ENCODE measurements at places on chromosomes 3 and 15.
A peak's percentile ranks its signal among the peaks of the same experiment; 100 is the strongest.

GRCh38 chr15:77386626-77387025, 33.3 kb downstream of the PEAK1 start:
- DNase-seq = no peak

DNA sequence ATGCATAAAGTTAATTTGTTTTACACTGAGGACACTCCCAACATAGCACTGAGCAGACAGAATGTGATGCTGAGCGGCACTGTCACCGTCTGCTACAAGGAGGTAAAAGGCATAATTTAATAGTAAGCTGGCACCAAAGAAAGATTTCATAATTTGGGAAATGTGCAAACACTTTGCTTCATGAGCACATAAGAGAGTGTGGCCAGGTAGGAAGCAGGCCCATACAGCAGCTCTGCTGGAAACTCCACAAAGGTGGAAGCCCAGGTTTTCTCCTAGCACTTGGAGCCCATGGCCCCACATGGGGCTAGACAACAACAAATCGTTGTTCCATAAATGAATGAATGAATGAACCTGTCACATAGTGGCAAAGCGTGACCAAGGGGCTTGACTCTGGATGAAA, 68.5 kb upstream of the CACNA2D3 start:
- no peak for DNase-seq

DNA sequence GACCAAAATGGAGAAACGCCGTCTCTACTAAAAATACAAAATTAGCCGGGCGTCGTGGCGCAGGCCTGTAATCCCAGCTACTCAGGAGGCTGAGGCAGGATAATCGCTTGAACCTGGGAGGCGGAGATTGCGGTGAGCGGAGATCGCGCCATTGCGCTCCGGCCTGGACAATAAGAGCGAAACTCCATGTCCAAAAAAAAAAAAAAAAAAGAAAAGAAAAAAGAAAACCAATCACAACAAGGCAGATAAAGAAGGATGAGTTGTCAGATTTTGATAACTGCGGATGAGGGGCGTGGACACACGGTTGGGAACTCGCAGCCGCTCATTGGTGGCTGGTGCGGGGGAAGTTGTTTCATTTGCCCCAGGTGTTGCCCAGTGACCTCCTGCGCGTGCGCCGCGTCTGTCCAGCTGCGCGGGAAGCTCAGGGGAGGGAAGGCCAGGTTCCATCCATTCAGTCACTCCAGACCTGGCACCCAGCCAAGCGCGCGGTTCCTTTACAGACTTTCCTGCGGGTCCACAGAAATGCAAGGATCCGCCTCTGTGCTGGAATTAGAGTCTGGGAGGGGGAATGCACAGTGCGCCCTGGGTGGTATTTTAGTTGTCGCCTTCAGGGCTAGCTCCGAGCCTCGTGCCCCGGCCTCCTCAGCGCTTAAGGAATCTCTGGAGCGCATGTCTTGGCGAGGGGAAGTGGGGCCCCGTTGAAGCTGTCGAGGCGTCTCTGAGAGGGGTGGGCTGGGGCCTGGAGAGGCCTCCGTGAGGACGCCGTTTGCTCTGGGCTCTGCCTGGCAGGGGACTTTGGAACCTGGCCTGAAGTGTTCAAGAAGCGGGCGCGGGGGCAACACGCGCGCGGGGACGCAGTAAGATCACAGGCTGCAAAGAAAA, 708 bp upstream of the GCHFR start:
- DNase-seq = peak; percentile 40

- DNase-seq = no peak
Measured at GRCh38 chr15:31484986-31485385, 158.4 kb downstream of the KLF13 start.

DNA sequence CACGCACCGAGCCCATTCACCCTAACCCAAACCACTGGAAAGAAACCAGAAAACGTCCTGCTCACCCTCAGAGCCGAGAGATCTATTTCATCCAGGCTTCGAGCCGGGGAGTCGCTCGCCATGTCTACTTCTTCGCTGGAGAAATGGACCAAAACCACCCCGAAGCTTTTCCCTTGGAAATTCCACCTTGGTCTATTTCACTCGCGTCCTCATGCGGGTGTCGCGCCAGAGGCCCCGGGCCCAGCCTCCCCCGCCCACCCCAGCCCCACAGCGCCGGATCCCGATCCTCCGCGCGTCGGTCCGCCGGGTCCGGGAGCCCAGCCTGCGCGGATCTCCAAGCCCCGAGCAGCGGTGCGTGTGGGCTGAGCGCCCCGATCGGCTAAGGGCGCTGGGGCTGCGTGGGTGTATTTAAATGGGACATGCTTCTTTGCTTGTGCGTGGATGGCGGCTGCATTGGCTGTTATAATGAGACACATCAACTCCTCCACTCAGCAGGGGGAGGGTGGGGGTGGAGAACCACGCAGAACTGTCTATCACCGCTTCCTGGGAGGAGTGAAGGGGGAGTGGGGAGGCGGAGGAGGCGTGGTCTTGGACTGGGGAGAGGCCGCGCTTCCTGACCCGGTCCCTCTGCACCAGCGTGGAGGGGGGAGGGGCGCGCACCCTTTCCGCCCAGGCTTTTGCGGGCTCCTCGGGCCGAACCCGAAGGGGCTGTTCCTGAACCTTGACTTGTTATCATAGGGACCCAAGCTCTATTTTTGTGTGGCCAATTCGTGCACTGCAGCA, at the start of gene TNIK:
TNIK (minus strand) TSS at position 464 of the 783 bp plus-strand sequence; CDS start at position 122, 342 bp downstream.
- DNase-seq = peak; percentile 93

DNA sequence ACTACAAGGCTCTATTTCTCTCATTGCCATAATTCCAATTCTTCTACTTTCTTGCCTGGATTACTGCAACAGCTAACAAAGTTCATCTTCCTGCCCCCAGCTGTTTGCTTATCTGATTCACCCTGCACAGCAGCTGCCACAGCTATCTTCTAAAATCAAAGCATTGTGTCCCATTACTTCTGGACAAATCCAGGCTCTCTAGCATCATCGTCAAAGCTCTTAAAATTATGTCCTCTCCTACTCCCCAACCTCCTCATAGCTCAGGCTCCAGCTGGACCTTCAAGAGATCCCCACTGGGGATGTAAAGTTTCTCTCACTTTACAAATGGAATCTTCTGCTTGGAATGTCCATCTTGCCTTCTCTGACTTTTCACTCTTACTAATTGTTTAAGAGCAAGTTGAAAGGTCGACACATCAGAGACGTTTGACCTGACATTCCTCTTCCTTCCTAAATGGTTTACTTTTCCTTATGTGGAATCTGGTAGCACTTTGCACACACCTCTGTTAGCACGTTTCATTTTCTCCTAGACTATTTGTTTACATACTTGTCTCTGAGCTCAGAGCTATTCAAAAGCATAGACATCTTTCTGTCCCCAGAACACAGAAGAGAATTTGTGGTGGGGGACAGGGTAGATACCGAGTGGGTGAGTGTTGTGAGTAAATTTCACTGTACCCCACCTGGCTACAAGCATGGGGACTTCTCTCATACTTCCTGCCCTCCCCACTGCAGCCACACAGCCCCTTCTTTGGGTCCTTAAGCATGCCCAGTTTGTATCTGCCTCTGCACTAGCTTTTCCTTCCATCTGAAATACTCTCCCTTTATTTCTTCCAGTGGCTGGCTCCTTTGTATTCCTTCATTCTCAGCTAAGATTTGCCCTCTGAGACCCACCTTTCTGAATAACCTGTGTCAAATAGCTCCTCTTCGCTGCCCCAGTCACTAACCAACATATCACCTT, 77.9 kb downstream of the SERPINI1 start:
- DNase-seq = no peak

DNA sequence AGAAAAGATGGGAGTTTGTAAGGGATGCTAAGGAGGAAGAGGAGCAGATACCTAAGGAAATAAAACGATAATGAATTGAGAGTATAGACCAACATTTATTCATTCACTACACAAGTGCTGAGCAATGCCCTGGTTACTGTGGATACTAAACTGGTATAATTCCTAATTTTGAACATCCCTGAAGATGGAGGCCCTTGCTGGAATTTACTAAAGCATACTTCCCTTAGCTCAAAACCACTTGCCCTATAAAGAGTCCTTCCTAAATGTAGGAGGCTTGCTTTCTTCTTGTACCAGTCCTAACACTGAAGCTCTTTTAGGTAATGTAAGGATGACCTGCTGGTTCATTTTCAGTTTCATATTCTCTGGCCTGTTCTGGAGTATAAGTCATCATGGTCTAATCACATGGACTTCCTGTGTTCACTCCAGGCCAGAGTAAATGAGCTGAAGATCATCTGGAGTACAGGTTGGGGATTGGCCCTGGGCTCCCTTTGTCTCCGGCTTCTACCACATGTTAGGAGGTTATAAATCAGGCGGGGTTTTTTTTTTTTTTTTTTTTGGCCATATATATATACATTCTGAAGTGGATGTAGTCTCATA, 40.1 kb upstream of the MTMR10 start:
- DNase-seq = no peak

DNA sequence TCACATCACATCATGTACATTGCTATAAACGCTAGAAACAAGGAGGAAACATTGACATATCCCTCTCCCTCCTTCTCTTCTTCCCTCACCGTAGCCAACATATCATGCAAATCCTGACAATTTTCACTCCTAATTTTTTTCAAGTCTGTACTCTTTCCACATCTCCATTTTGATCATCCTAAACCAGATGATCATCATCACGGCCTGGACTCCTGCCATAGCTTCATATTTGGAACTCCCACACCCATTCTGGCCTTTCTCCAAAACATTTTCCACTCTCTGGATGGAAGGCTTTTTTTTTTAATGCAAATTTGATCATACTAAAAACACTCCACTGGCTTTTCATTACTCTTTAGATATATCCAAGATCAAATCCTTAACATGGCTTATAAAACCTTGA, 248.0 kb upstream of the CNTN3 start:
- no peak for DNase-seq

- DNase-seq = no peak
Measured at GRCh38 chr3:182117583-182117982, 405.9 kb downstream of the SOX2 start.

- no peak for DNase-seq
Measured at GRCh38 chr3:149519912-149520311, 45.4 kb downstream of the TM4SF4 start.

DNA sequence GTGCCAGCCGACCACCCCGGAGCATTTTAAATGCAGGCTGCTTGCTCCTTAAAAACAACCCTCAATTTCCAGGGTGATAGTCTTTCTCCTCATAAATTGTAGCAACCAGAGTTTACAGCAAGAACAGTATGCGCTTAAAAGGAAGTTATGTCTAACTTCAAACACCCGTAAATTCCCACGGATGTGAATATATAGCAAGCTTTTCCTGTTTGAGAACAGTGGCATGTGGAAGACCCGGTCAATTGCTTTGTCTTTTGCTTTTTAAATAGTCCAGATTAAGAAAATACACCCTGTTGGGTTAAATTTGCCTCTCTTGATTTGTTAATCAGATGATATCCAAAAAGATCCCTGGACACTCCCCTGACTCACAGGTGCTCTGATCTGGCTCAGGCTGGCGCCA, 20.8 kb downstream of the MRPS25 start:
- DNase-seq = no peak

GRCh38 chr15:51234176-51234927, 104.0 kb downstream of the CYP19A1 start:
- DNase-seq = no peak

DNA sequence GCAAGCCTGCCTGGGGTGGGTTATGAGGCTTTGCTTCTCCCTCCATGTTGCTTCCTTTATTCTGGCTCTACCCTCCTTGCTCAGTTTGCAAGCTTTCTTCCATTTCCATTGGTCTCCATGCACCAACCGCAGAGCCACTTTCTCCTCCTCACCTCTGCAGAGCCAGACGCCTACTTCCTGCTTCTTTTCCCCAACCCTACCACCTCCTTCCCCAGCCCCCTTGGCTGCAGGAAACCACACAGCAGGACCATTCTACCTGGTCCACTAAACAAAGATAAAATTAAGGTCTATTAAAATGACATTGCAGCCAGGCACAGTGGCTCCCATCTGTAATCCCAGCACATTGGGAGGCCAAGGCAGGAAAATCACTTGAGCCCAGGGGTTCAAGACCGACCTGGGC, 10.0 kb upstream of the CAV3 start:
- DNase-seq = no peak

DNA sequence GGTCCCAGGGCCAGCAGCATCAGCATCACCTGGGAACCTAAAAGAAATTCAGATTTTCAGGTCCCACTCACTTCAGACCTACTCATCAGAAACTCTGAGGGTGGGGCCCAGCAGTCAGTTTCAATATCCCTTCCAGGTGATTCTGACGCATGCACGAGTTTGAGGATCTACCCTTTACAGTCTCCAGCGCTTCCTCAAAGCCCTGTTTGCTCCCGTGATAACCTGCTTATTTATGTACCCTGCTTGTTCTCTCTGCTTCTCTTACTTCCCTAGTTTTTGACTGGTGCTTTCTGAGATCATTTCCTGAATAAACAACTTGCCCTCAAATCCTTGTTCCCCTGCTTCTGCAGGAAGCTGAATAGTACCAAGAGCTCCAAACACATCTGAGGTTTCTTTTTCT, 245.3 kb downstream of the ZNF621 start:
- DNase-seq = no peak

DNA sequence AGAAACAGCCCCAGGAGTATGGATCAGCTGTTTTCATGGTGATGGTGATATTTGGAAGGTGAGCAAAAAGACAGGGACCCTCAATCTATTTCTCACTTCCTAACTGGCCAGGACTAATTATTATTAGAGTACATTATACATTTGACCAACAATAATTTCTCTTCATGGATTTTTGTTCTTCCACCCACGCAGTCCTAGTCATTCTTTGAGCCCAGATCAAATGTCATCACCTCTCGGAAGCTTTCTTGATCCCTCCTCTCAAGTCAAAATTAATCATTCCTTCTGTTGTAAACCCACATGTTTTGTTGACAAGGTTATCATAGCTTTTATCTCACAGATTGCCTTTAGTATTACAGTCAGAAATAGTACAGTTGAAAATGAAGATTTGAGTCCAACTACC, 29.2 kb upstream of the PRICKLE2 start:
- no peak for DNase-seq

GRCh38 chr3:152375546-152375945, 106.8 kb downstream of the MBNL1 start:
- DNase-seq = no peak

- peak; percentile 61 for DNase-seq
Measured at GRCh38 chr3:115146418-115147328, at the start of gene ZBTB20. Gene ZBTB20 (minus strand): TSS chr3:115147288.

DNA sequence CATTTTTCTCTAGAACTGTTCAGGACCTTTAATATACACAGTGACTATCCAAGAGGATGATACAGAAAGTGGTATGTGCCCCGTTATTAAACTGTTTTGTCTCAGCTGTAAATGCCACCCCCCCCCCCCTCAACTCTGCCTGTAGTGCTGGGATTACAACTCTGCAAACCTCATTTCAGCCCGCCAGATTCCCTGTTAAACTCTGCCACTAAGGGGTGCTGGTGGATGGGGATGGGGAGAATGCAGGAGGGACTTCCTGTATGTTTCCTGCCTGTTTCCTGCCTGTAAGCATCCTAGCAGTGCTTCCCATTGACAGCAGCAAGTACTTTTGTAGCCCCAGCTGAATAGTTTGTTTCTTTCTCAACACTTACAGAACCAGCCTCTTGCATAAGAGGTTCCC, 301.7 kb upstream of the RORA start:
- DNase-seq = no peak

DNA sequence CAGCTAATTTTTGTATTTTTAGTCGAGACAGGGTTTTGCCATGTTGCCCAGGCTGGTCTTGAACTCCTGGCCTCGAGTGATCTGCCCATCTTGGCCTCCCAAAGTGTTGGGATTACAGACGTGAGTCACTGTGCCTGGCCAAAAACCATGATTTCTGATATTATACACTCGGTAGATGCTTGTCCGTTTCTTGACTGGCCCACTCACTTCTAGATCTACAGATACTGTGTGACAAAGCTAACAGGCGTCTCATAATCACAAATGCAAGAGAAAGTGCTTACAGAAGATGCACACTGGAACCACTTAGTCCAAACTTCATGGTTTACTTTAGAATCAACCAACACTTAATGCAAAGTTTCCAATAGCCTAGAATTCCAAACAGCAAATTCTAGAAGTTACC, 8.4 kb downstream of the PROK2 start:
- no peak for DNase-seq

Data from stimulated activated CD4-positive, alpha-beta T cell treated with anti-CD3 and anti-CD28 coated beads, Interleukin-4, amount 100 ng/mL, for 48 hours (primary cell).